ENCODE measurements at places on chromosomes 2 and 18. TPM values are rescaled to one million over a fixed set of nuclear protein-coding genes. Genes with fewer than 3 reads are reported as not detected.

ATOH8 gene
- total RNA-seq: not detected

OTOS gene
- not detected for total RNA-seq

CRYGD gene
- not detected for total RNA-seq

MC2R gene
- total RNA-seq: not detected

LYPD1 gene
- total RNA-seq: not detected

- DNase-seq: no peak
These were observed 20.4 kb downstream of the FAM178B start for GRCh38 chr2:96965781-96966514.

- no peak for DNase-seq
These were observed 267.3 kb upstream of the SPOPL start for GRCh38 chr2:138234265-138234664.

DNA sequence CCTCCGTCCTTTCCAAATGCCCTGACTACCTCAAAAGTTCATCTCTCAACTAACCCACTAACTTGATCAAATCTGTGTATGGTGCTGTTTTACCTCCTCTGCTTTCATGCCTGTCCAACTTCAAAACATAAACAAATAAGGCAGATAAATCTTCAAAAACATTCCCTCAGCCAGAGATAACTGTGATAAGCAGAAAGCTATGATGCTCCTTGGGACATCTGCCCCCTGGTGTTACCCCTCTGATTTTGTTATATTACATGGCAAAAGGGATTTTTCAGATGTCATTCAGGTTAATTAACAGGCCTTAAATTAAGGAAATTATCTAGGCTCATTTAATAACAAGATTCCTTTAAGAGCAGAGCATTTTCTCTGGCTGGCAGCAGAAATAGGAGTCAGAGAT, 810.8 kb upstream of the CHAC2 start:
- no peak for DNase-seq

- no peak for DNase-seq
These were observed 227.3 kb upstream of the MMADHC start for GRCh38 chr2:149814901-149815300.

DNA sequence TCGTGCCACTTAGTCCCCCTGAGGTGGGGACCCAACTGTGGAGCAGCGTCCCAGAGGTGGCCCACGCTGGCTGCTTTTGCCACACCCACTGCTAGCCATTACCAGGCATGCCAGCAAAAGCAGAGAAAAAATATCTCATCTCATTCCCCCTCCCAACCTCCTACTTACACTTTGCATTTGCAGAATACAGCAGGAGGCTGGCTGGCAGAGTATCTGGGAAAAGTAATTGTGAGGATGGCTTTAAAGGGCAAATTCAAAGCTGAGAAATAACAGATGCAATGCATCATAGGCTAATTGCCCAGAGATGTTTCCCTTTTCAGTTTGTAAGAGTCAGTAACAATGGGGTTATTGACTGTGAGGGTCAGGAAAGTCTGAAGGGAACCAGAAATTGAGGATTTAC, 438.1 kb upstream of the DSEL start:
- DNase-seq: no peak

GRCh38 chr2:162013514-162014475, 60.2 kb downstream of the DPP4 start:
- peak; percentile 31 for DNase-seq

- no peak for DNase-seq
These were observed 199.5 kb downstream of the TTC32 start for GRCh38 chr2:19702267-19702666.

- DNase-seq: no peak
These were observed 29.4 kb downstream of the YWHAQ start for GRCh38 chr2:9601397-9601796.

DNA sequence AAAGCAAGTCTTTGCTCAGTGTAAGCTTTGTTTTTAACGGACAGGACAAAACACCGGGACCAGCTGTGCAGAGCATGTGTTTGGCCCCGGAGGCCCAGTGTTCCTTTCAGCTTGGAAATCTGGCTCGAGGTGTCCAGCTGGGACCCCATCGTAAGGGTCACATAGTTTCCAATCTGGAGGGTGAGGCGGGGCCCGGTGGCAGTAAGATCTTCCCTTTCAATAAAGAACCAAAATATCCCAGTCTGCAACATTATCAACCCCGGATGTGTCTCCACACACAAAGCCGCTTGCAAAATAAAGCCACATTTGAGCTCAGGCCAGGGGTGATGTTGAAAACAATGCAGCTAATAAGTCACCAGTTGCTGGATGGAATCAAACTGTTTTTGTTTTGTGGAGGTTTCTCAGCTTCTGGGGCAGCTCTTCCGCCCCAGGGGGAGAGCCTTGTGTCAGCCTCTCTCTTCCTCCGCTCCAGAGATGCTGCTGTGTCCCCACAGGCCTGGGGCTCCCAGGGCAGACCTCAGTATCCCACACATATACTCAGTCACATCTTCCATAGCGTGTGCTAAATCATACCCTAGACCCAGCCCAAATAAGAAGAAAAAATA, 138.6 kb upstream of the GLI2 start:
- no peak for DNase-seq

- DNase-seq: peak; percentile 74
These were observed 1.8 kb downstream of the FBXO48 start for GRCh38 chr2:68465081-68465916.

DNA sequence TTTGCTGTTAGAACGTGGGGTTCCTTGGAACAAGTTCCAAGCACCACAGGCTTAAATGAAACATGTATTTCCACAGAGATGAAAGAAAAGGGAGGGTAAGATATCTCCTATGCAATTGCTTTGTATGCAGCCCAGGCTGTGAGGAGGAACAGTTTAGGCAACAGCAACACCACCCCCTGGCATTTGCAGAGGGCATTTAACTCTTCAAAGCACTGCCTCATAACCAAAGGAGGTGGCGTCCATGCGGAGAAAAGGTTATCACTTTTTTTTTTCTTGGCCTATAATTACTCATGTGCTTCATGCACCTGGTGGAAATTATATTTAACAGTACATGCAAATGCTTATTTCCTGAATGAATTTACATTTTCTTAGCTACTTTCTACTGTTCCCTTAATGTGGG, 286.0 kb downstream of the LPIN1 start:
- DNase-seq: no peak

DNA sequence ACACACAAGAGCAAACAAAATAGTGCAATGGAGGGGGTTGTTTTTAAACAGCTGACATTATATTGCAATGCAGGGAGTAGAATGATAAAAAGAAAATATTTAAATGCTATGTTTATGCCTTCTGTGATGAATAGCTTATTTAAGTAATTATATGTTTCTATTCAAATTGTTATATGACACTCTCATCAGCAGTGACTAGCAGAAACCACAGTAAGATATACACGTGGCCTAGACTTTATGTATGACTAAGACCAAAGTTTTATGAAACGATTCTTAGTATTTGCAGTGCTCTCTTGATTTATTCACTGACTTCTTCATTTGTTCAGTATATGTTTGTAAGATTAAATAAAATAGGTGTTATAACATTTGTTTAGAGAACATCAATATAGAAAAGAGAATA, 26.1 kb upstream of the C1D start:
- DNase-seq: no peak

- DNase-seq: no peak
These were observed 181.3 kb upstream of the HAAO start for GRCh38 chr2:42973726-42974125.
